Smooth muscle cell of the pulmonary artery (primary cell): ENCODE measurements at places on chromosomes 4 and X. TPM values are rescaled to one million over a fixed set of nuclear protein-coding genes. Genes with fewer than 3 reads are reported as not detected.

KDR gene
- total RNA-seq, result 7.1 and 13.3 TPM in 2 replicates

MYOZ2 gene
- 1.4 and 4.4 TPM in 2 replicates for total RNA-seq

SCLT1 gene
- 5.1 and 8.2 TPM in 2 replicates for total RNA-seq

CCNB3 gene
- total RNA-seq, result 0.07 and 0.65 TPM in 2 replicates

NUDT11 gene
- 8.1 and 10.2 TPM in 2 replicates for total RNA-seq

XAGE1A gene
- not detected in 2 replicates for total RNA-seq

EGFL6 gene
- not detected in 2 replicates for total RNA-seq

MAGEA1 gene
- total RNA-seq, result not detected in 2 replicates

ZNF711 gene
- 0.23 and 0.33 TPM in 2 replicates for total RNA-seq

ARHGAP36 gene
- not detected in 2 replicates for total RNA-seq

NDUFA1 gene
- total RNA-seq, result 45.5 and 52.9 TPM in 2 replicates

YY2 gene
- 3.4 and 4.0 TPM in 2 replicates for total RNA-seq

XAGE2 gene
- not detected in 2 replicates for total RNA-seq

WDFY3 gene
- 98.2 and 123 TPM in 2 replicates for total RNA-seq

DGKQ gene
- total RNA-seq, result 15.3 and 31.5 TPM in 2 replicates

RASL11B gene
- total RNA-seq, result 0.20 and 0.66 TPM in 2 replicates

PLP1 gene
- 0.46 TPM in 1 of 2 replicates, not detected in the other for total RNA-seq
